ENCODE measurements at places on chromosomes 1 and 21.
A peak's percentile ranks its signal among the peaks of the same experiment; 100 is the strongest.

DNA sequence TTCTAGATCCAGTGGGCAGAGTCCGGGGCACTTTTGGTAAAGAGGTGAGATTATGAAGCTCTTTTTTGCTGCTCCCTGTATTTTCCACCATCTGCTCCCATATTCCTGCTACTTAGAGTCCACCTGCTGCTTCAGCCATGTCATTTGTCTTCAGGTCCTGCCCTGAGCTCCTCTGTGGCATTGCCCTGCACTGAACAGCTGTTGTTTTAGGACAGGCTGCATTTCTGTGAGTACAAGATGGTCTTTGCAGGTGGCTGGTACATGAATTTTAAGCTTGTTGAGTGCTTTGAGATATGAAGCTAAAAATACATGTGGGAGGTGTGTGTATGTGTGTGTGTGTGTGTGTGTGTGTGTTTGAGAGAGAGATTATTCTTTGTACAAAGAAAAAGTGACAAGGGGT is 21.9 kb downstream of the MT1HL1 start:
- no peak for DNase-seq

- peak; percentile 42 for DNase-seq
Observed at GRCh38 chr1:90045853-90046563, 51.1 kb downstream of the ZNF326 start.

DNA sequence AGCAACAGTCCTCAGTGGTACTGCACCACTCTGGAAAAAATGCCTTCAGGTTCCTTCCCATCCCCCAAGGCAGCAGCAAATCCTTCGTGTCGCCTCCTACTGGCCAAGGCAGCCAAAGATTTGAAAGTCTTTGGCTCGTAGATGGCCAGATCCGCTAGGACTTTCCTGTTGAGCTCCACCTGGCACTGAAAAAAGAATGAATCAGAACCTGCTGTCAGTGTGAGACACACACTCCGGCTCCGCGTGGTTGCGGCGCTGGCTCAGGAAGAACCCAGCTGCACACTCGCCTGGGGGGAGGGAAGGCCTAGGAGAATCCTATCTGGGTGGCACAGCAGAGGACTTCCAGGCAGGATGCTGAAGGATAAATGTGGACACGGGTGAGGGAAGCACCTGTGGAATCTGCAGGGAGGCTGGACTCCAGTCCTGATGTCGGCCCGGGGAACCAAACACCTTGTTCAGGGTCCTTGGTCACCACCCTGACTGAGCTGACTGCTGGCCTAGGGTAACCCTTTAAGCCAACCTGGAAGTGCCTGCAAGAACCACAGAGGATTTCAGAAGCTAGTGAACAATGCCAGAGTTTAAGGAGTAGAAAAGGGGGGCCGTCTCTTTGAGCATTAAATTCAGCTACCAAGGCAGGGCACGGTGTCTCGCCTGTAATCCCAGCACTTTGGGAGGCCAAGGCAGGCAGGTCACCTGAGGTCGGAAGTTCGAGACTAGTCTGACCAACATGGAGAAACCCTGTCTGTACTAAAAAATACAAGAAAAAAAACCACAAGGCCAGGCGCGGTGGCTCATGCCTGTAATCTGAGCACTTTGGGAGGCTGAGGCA is 3.2 kb upstream of the CCNL2 start:
- DNase-seq, result peak; percentile 52

DNA sequence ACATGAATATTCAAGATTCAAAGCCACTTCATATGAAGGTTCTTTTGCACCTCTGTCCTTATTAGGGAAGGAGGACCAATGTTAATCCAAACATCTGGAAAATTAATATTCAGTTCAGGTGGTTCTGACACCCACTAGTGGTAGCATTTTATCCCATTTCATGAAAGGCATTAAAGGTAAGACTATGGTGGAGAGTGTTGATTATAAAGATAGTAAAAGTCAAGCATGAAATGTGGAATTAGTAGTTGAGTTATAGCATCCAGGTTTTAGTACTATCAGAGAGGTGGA is 17.5 kb upstream of the YTHDF2 start:
- DNase-seq, result no peak

DNA sequence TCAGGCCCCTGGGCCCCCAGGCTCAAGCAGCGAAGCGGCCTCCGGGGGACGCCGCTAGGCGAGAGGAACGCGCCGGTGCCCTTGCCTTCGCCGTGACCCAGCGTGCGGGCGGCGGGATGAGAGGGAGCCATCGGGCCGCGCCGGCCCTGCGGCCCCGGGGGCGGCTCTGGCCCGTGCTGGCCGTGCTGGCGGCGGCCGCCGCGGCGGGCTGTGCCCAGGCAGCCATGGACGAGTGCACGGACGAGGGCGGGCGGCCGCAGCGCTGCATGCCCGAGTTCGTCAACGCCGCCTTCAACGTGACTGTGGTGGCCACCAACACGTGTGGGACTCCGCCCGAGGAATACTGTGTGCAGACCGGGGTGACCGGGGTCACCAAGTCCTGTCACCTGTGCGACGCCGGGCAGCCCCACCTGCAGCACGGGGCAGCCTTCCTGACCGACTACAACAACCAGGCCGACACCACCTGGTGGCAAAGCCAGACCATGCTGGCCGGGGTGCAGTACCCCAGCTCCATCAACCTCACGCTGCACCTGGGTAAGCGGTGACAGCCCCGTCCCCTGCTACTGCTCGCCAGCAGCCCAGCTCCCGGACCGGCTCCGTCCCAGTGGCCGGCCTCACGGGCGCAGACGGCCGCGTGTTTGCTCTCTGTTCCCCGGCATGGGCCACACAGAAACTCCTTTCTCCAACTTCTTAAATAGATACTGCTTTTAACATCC is 539 bp downstream of the LAMC1 start:
- DNase-seq, result peak; percentile 80

GRCh38 chr1:237542525-237543418 is 347.9 kb downstream of the ZP4 start:
- no peak for DNase-seq

- DNase-seq, result no peak
Observed at GRCh38 chr1:159925719-159926078, 392 bp upstream of the TAGLN2 start.
